Endothelial cell (in vitro differentiated cells): ENCODE measurements at places on chromosomes 16 and 17.

- DNase-seq, result no peak
These were observed 197.6 kb downstream of the MSI2 start for GRCh38 chr17:57453841-57454425.

GRCh38 chr17:21162394-21162775, 35.6 kb downstream of the DHRS7B start:
- DNase-seq, result no peak

DNA sequence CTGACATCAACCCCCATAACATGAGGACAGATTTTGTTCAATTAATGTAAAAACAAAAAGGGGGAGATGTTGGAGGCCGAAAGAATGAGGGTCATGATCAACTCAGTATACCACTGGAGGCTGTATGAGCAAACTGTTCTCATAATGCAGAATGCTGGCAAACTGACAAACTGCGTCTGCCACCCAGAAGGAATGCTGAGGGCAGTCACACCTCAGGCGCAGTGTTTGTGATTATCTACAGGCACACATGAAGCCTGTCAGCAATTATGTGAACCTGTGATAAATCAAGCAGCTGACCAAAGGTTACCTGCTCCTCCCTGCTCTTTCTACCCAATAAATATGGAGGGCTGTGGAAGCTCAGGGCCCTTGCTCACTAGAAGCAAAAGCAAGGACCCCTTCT, 27.3 kb downstream of the CD300LG start:
- no peak for DNase-seq

DNA sequence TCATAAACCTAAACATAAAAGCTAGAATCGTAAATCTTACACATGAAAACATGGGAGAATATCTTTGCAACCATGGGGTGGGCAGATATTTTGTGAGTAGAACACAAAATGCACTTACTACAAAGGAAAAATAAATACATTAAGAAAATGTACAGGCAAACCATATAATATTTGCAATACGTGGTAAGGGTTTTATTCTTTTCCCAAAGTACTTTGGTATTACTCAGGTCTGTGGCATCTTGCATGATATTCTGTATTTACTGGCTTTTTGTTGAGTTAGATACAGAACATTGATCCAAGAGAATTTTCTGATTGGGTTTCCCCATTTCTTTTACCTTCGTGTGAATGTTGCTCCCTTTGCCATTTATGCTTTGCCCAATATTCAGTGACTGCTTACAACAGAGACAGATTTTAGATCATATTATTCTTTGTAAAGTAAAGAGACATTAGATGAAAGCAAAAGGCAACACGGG, 33.0 kb upstream of the ARHGAP17 start:
- no peak for DNase-seq

DNA sequence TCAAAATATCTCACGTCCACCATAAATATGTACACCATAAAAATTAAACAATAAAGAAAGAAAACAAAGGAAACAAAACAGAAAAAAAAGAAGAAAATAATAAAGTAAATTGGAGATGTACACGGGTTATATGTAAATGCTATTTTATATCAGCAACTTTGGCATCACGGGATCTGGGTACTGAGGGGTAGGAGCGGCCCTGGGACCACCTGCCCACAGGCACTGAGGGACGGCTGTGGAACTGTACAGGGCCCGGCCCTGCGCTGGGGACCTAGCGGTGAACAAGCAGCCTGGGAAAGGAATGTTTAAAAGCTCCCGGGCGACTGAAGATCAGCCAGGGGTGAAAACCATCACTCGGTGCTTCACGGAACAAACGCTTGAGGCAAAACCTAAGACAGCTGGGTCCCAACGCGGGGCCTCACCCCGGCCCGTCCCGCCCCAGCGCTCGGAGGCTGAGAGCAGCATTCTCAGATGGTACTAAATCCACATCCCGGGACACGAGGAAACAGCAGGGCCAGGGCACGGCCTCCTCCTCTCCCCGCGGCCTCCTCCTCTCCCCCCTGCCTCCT, 31.2 kb downstream of the NXN start:
- no peak for DNase-seq

DNA sequence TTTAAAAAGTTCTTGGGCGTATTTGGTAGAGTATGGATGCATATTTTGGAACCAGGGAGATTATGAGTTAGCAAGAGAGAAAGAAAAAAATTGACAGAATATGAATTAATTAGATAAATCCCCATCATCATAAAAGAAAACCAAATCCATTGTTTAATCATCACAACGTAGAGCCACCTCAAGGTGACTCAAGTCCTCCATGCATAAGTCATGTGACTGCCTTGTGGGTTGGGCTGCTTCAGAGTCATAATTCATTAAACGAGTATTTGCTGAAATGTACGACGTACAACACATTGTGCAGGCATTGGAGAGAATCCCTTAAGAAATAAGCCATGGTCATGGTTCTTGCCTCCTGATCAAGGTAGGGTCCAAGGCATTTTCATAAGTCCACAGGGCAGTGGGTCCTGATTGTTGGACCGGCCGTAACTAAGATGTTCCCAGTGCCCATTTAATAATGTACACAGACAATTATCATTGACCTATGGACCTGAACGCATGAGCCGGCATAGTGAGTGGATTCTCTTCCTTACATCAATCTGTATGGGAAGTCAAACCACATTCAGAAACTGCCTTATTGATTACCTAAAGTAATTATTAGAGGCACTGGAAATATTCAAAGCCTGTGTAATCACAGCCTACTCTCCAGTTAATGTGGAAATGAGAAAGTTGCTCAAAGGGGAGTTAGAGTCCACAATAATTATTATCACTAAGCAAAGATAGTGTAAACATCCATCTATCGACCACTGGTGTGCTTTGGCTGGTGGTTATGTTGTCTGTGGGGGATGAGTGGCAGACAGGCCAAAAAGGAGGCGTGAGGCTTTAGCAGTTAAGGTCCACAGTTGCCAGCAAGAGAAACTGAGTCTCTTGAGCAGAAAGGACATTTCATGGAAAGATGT, 165.4 kb downstream of the PITPNC1 start:
- no peak for DNase-seq

- no peak for DNase-seq
These were observed 5.4 kb downstream of the THRA start for GRCh38 chr17:40068129-40068581.

DNA sequence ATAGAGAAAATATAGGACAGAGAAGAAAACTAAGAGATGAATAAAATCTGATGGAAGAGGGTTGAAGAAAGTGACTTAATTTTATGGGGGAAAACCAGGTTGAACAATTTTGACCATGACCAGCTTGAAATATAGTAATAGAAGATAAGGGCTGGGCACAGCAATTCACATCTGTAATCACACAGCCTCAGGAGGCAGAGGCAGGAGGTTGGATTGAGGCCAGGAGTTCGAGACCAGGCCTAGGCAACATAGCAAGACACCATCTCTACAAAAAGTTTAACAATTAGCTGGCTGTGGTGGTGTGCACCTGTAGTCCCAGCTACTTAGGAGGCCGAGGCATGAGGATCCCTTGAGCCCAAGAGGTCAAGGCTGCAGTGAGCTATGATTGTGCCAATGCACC, 8.7 kb downstream of the MXRA7 start:
- no peak for DNase-seq

GRCh38 chr17:57833179-57833939, 16.5 kb downstream of the MRPS23 start:
- DNase-seq, result peak; percentile 66

DNA sequence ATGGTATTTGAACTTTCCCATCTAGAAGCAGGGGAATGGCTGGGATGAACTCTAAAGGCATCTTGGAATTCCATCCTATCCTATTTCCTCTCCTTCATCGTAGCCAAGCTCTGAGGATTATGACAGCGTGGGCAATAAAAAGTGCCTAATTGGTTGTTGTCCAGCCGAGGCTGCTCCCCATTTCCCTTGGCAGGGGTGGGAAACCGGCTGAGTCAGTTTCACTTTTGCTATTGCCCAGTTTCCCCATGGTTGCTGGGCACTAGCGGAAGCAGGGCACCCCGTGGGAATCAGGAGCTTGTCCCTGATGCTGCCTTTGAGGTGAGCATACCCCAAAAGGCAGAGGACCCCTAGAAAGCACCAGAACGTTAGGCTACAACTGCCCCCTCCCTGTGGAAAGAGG, 13.8 kb upstream of the SP2 start:
- DNase-seq, result no peak

DNA sequence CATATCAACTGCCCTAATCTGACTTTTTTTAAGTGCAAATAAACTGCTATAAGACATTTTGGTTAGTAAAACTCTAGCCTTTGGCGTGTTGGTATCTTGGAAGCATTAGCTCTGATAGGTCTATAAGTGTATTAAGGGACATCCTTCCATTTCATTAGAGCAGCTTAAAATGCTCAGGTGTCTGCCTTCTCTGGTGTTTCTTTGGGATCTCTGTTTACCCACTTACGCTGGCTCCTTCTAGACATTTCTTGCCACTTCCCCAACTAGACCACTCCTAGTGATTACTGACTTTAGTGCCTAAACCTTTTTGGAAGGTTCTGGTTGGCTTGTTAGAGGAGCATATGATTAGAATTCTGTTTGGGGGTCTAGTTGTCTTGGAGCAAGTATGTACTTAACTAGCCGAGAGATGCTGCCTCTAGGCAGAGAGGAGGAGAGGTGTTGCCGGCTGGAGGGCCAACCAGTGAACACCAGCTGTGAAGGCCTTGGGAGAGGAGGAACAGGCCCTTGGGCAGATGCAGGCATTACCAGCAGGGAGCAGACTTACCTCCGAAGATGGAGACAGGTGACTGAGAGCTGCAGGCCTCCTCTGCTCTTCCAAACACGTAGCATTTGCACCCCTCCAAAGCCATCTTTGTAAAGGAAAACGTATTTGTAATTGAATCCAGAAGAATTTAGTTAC, 15.2 kb upstream of the CLEC18C start:
- no peak for DNase-seq

- peak; percentile 72 for DNase-seq
These were observed 45.0 kb upstream of the SMURF2 start for GRCh38 chr17:64707050-64707591.

- no peak for DNase-seq
These were observed 14.7 kb downstream of the CACNG3 start for GRCh38 chr16:24270721-24271442.

GRCh38 chr16:75234856-75235696, 16.3 kb downstream of the CTRB1 start:
- DNase-seq, result no peak

DNA sequence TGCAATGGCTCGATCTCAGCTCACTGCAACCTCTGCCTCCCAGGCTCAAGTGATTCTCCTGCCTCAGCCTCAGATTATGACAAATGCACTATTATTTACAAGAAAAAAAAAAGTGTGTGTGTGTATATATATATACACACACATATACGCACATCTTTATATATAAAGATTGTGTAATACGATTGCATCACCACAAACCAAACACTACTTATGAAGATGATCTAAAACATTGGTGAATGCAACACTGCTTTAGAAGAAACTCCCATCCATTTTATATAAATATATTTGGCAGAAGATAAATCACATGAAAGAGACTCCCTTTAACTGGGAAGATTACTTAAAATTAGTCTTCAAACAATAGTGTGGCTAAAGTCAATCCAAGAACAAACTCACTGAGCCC, 96.7 kb downstream of the SYCE1L start:
- DNase-seq, result no peak

DNA sequence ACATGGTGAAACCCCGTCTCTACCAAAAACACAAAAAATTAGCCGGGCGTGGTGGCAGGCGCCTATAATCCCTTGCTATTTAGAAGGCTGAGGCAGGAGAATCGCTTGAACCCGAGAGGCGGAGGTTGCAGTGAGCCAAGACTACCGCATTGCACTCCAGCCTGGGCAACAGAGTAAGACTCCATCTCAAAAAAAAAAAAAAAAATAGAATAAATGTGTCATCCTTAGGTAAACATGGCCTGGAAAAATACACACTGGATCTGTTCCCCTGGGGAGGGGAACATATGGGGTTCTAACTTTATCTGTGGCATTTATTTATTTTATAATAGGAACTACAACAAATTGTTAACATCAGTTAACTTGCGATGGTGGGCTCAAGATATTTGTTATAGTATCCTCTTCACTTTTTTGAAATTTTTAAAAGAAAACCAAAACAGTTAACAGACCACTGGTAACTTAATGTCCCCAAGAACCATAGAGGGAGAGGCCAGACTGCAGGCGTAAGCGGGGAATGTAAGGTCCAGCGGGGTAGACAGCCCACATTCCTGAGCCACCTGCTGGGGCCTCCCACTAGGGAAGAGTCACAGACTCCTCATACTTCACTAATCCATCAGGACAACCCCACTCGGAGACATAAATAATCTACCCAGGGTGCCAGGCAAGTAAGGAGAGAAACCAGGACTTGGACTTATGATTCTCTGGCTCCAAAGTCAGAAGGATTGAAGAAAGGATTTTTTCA, 12.5 kb upstream of the TXNDC11 start:
- no peak for DNase-seq

DNA sequence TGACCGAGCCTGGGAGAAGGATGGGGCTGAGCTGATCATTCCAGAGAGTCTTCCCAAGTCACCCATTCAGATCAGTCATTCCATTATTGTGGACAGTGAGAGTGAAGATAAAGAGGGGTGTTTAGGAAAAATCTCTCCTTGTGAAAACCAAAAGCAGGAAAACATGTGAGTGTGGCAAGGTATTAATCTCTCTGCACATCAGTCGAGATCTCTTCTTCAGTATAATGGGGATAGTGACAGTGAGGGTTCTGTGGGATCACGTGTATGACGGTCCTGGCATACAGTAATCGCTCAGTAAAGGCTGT, 35.4 kb downstream of the CHD9 start:
- no peak for DNase-seq

- DNase-seq, result peak; percentile 59
These were observed 37.6 kb downstream of the NOS2 start for GRCh38 chr17:27762527-27763305.

GRCh38 chr16:23172994-23173393, 9.6 kb upstream of the SCNN1G start:
- no peak for DNase-seq

DNA sequence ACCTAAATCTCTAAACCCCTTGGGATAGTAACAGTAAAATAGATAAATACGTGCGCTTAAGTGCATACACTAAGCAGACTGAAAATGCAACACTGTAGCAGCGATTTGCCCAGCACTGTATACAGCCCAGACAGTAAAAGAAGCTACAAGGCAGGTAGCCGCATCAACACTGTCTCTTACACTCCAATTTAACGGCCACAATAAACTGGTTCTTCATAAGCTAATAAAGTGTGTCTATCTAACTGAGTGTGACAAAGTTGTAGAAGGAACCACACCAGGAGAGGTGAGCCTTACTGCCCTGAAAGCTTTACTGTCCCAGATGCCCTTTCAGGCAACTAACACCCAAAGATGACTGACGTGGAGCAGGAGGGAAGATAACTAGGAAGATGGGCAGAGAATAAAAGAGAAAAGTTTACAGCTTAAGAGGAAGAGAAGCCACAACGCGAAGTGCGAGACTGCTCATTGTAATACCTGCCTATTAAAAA, 847 bp downstream of the ZDHHC7 start:
- DNase-seq, result no peak
